ENCODE measurements at places on chromosomes 5 and 9.
A peak's percentile ranks its signal among the peaks of the same experiment; 100 is the strongest.

- DNase-seq: no peak
Measured at GRCh38 chr9:108475813-108476212, 380.0 kb downstream of the ACTL7B start.

DNA sequence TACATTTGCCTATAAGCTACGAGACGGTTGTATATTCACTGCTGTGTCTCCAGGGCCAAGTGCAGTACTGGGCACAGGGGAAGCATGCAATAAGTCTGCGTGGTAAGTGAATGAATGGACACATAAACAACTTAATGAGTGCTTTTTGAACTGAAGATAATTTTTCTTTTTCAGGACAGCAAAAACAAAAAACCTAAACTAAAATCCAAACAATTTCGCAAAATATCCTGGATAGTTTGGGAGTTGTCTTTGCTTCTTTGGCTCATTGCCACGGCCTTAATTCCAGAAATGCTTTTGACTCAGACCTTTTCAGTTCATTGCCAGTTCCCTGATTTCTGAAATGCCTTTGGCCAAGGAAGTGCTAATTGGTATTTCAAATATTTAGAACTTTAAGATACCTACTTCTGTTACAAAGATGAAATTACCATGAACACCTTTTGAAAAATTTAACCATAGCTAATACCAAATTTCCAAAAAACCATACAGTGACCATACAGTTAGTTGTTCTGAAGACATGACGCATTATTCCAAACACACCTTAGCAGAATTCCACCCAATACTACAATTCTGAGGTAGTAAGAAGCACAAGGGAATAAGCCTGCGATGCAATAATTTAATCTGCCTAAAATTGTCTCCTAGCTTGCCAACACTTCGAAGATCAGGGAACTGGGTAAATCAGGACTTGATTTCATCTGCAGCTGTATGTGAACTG lies 42.8 kb downstream of the TEK start:
- no peak for DNase-seq

- DNase-seq: no peak
Measured at GRCh38 chr9:102867488-102867887, 127.6 kb upstream of the CYLC2 start.

- DNase-seq: no peak
Measured at GRCh38 chr9:15286161-15286821, 20.7 kb downstream of the TTC39B start.

GRCh38 chr9:2473681-2474080 lies 147.9 kb upstream of the VLDLR start:
- no peak for DNase-seq

DNA sequence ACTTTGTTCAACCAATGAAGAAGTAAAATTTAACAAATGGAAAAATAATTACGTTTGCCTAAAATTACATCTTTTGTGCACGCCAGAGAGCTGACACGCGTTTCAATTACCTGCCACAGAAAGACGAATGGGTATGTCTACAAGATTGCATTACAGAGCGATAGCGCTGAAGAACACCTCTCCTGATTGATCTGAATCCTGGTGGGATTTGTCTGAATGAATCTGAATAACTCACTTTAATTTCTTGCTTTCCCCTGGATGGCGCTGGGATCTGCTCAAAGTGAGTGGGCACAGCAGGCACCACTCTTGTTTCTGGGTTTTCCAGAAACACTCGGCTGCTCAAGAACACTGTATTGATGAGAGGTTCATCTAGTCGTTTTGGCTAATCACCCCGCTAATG lies 148.8 kb upstream of the TBC1D2 start:
- DNase-seq: no peak

DNA sequence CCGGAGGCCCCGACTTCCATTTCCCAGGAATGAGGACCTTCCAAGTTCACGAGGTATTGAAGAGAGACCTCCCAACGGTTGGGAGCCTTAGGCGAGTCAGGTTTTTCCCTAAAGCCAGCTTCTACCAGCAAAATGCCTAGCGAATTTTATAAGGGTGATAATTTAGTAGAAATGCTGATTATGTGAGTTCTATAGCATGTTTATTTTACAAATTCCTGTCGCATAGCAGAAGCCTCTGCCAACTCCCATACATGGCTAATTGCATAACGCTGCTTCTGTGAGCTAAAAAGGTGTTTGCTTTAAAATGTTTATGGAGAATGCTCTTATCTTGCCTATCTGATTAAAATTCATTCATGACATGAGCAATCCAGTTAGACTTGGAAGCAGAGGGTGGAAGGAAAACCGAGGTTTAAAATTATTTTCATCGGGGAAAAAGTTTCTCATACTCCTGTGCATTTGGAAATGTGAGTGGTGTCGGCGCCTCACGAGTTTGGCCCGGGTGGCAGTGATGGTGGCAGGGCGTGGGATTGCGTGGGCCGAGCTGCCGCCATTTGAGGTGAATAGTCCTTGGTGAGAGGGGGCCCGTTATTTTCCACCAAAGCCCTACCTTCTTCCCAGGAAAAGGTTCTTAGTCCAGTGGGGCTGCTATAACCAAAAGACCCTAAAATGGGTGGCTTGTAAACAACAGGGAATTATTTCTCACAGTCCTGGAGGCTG lies 104.4 kb upstream of the FCN2 start:
- no peak for DNase-seq

DNA sequence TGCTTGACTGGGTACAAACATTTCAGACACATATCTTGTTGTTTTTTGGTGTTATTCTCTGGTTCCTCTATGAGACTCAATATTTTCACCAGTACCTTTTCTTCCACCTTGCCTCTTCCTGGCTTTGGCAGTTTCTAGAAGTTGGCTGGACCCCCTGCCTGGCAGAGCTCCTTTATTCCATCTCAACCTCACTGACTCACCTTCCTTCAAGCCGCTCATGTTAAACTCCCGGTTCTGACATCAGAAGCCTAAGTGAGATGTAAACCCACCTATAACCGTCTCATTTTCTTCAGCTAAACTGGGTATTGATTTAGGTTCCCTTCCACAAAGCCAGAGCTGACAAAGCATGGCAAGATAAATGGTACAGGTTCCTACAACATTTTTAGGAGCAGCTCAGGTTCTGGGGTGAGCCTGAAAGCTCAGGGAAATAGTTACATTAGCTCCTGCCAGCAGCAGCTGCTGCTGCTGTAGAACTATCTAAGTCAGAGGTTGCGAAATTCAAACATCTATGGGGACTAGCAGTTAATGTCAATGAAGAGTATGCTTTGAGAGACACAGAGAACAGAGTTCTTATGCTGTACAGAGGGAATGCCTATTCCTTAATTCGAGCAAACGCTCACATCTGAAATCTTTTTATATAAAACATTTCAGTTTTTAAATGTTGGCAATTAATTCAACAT lies 197.1 kb upstream of the NR3C1 start:
- DNase-seq: no peak

DNA sequence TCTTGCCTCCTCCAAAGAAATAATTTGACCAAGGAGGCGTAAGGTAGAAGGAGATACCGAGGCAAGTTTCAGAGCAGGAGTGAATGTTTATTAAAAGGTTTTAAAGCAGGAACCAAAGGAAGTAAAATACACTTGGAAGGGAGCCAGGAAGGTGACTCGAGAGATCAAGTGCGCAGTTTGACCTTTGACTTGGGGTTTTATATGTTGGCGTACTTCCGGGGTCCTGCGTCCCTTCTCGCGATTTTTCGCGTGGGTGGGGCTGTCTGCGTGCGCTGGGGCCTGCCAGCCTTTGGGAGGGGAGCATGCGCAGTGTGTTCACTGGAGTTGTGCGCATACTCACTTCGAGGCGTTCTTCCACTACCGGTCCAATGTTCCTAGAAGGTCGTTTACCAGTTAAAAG lies 166.0 kb upstream of the IRX2 start:
- DNase-seq: no peak

DNA sequence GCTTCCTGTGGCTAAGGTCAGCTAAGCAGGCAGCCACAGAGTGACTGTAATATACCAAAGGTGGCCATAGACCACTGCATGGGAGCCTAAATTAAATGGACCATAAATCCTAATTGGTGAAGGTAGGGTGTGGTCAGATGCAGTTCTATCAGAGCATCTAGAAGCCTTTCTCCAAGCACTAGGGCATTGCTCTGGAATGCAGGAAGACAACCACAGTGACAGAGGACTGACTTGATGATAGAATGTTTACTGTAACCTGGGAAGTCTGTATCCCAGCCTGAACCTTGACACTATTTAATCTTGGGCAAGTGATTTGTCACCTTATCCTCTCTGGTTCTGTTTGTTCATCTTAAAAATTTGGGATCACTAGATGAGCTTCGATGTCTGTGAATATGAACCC lies 2.3 kb downstream of the FBXO38 start:
- no peak for DNase-seq

DNA sequence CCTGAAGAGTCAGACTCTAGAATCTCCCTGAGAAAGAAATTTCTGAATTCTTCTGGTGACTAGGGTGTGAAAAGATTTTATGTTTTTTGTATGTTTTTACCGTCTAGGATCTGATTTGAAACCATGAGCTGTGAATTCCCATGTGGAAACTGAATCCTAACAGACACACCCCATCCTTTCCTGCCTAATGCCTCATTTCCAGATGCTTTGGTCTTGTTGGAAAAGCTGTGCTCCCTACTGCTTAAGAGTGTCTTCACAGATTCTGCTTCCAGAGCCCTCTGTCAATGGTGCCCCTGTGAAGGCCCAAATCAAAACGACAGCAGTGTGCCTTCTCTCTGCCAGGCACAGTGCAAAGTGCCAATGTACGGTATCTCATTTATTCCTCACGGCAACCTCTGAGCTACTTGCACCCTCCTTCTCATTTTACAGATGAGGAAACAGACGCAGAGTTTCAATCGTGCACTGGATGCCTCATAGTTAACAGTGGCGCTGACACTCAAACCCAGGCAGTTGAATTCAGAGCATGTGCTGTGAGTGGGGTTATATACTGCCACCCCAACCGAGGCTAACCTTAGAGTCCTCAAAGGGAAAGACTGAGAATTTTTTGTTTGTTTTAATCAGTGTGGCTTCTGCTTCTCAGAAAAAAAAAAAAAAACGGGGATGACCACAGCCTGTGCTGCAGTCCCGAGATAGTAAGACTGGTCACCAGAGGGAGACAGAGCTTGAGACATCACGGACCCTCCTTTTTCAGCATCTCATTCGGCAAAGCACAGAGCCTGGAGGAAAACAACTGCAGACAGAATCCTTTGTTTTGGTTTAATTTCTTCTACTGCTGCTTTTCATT lies 188.4 kb downstream of the SNCAIP start:
- peak; percentile 91 for DNase-seq

DNA sequence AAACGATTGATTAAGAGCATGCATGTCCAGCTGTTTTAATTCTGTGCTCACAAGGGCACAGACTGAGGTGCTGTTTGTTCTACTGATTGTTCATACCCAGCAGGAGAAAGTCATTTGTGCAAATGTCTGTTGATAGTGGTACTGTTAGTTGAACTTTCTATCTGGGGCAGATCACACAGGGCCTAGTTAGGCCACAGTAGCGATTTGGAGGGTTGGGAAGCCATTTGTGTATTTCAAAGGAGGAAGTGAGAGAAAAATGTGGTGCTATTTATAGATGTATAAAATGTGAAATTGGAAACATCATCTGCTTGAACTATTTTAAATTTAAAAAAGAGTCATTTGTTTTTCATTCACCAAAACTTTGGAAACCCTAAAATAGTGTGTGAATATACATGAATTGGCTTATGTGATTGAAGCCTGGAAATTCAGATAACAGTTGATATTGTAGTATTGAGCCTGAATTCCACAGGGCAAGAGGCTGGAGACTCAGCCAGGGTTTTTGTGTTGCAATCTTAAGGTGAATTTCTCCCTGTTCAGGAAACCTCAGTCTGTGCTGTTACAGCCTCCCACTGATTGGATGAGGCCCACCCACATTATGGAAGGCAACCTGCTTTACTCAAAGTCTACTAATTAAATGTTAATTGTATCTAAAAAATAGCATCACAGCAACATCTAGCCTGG lies 162.0 kb upstream of the CDKN2B start:
- no peak for DNase-seq

GRCh38 chr9:78921341-78921740 lies 624.4 kb downstream of the PSAT1 start:
- no peak for DNase-seq

DNA sequence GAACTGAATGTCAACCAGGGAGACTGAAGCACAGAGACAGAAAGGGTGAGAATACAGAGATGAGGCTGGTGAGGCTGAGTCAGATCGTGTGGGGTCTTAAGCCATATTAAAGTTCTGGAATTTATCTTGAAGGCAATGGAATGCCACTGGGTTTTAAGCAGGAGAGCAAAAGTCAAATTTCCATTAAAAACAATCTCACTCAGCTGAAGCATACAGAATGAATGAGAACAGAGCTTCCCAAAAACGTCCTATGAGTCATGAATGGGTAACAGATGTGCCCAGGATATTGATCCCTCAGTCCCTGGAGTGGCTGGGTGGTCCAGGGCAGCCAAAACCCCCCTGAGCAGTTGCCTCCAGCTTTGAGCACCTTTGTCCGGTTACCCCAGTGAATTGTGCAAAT lies 44.9 kb downstream of the PFDN1 start:
- no peak for DNase-seq

GRCh38 chr9:98790134-98790841 lies 6.1 kb downstream of the ANKS6 start:
- DNase-seq: no peak

DNA sequence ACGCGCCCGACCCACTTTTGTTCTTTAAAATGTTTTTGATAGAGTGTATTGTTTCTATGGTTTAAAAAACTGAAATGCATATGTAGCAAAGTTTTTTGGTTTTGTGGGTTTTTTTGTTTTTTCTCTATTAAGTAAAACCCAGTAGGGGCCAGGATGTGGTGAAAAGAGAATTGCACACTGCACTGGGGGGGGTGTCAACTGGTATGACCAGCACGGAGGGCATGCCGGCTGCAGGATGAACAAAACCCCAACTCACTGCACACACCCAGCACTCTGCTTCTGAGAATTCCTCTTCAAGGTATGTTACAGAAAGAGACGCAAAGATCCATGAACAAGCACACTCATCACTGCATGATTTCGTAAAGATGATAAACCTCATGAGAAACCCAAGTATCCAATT lies 75.0 kb downstream of the STK10 start:
- DNase-seq: no peak

- DNase-seq: no peak
Measured at GRCh38 chr5:97167435-97167834, 15.6 kb downstream of the RIOK2 start.

- DNase-seq: no peak
Measured at GRCh38 chr5:82564963-82565362, 286.8 kb upstream of the RPS23 start.

- DNase-seq: no peak
Measured at GRCh38 chr5:149584121-149584520, 2.8 kb downstream of the ARHGEF37 start.

DNA sequence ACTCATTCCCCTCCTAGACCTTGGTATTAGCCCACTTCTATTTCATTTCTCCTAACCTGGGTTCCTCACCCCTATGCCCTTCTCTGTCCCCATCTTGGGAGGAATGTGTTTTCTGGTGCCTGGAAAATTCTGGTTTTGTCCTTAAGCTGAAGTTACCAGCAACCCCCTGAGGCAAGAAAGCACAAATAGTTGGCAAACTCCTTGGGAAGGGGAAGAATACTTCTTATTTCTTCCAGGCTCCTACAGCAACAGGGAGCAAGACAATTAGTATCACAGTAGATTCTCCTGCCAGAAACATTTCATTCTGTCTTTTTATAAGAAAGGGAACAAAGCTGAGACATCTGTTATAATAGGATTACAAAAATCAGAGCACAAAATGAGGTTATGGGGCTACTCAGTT lies 142.5 kb downstream of the SNCAIP start:
- no peak for DNase-seq

All from GM23338 (cell line).